ENCODE measurements at places on chromosomes 3 and 15.

- no peak for DNase-seq
These were observed 2.1 kb upstream of the IGSF10 start for GRCh38 chr3:151462991-151463390.

GRCh38 chr15:82536409-82537350, 3.6 kb downstream of the RPS17 start:
- no peak for DNase-seq

DNA sequence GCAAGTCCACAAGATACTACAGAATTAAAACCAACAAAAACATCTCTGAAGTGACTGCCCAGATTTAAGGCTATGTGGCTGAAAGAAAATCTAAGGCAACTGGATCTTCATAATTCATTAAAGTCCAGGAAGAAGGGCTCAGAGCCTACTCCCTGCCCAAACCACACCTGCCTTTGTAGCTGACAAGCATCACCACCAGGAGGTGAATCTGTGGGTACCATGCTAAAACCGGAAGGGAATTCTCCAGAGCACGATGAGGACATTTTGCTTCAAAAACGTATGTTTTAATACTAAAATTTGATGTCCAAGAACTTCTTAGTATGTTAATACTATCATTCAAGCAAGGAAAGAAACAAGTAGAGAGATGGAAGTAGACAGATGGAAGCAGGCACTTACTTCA, 495.9 kb upstream of the NECTIN3 start:
- no peak for DNase-seq

DNA sequence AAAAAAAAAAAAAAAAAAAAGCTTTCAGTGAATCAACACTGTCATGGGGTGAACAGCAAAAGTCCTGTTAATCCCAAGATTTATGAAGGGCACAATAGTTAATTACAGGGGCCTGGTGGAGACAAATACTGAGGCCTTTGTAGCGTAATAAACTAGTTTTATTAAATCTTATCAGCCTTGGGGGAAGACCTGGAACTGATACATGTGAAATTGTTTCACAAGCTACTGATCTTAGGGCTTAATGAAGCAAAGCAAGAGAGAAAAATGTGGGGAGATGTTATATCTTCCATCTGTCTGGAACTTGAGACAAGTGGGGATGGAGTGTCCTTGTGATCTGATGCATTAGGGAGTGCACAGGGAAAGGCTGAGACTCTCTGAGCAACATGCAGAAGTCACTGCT, 47.9 kb upstream of the OSBPL11 start:
- DNase-seq = no peak

- DNase-seq = no peak
These were observed 87.3 kb downstream of the FBLN2 start for GRCh38 chr3:13636186-13636585.

DNA sequence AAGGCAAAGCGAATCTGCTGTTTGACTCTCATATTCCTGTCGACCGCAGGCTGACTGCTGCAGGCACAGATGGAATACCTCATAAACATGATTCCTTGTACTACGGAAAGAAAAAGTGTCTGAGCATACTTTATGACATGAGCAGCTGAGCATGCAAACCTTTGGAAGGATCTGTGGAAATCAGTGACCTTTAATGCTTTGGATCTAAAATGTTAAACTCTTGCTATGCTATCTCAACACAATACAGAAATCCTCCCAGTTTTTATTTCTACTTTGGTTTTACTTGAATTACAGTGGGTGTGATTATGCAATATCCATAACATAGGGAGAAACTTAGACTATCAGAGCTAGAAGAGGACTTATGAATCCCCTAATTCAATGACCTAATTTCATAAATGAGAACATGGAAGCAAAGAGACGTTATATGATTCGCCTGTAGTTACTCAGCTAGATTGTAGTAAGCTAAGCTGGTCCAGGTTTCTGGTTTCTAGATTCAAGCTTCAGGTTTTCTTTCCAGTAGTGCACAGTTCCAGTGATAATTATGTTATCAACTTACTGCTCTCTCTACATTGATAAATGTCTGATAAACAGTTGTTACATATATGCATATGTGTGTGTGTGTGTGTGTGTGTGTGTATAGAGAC, 127.6 kb upstream of the GBE1 start:
- no peak for DNase-seq

DNA sequence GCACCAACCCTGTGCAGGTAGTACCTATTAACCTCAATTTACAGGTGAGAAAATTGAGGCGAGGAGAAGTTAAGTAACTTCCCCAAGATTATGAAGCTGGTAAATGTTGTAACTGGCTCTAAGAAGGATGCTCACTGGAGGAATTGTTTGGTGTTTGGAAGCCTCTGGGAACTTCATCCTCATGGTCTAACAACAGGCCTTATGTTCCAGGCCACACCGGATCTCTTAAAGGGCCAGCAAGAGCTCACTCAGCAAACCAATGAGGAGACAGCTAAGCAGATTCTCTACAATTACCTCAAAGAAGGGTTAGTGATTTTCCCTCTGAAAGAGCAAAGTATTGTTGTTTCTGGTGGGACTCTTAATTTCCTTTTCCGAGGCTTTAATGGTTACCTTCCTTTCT, 63.9 kb downstream of the CGNL1 start:
- no peak for DNase-seq

DNA sequence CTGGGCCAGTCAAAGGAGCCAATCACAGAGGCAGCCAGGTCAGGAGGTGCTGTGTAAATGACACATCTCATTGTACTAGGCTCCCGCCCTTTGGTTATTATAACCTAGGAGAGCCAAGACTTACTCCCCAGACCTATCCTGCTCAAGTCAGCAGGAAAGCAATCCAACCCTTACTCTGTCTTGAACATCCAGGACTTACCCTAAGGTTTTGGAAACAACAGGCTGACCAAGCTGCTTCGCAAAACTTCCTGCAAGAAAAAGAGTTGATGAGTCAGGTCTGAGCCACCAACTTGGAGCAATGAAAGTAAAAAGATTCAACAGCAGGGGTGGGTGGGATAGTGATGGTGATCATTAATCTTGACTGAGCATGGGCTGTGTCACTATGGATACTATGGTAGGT, 144.4 kb downstream of the MYLK start:
- DNase-seq = no peak

GRCh38 chr3:53238051-53238850, 17.6 kb downstream of the TKT start:
- DNase-seq = no peak

- DNase-seq = no peak
These were observed 112.5 kb upstream of the THBS1 start for GRCh38 chr15:39468331-39468730.

GRCh38 chr3:59425942-59426341, 376.1 kb upstream of the CFAP20DC start:
- DNase-seq = peak; percentile 37

DNA sequence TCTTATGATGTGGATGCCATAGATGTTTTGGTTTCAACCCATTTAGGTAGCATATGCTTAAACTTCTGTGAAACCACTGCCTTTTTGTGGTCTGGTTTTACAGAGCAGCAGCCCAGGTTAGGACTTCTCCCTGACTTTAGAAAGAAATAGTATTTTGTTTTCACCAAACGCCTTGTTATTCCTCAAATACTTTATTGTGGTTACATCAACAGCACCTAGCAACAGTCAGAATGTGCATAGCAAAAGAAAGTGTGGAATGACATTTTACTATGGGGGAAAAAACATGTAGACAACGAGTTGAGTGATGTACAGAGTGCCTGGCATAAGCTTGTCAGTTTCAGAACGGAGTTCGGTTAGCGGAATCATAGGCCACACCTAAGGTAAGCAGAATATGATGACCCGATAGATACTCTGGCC, 159.2 kb downstream of the TPRG1 start:
- DNase-seq = no peak

- DNase-seq = no peak
These were observed 3.2 kb downstream of the SHF start for GRCh38 chr15:45184562-45185041.

DNA sequence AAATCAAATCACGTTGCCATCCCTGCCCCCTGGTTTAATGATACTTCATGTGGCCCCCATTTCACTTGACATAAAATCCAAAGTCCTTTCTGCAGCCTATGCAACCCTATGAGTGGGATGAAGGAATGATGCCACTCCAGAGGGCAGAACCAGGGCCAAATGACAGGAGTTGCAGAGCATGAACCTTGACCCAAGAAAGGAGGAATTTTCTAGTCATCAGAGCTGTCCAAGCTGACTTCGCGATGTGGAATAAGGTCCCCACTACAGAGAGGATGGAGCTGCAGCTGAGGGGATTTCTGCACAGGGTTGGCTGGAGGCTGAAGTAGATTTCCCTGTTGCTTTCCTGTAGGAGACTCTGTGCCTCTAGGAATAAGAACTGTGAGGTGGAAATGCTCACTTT, 15.8 kb upstream of the EPHB3 start:
- DNase-seq = no peak

DNA sequence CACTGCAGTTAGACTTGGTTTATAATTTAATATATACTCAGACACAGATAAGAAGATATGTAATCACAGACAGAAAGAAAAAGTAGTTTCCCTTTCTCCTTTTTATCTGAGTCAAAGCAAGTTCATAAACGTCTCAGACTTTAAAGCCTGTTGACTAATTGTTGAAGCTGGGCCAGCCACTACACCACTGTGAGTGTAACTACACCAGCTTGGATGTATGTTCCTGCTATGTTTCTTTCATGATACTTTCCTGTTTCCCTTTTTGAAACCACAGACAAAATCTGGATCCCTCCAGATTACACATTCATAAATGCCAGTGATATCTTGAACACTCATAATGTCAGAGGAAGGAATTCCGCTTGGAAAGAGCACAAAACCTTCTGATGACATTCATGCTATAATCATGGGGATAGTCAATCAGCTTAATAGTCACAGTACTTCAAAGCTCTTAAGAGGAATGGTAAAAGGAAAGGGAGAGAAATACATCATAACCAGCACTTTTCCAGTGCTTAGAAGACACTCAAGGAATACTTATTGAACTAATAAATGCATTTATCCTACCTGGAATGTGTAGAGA, 32.0 kb downstream of the KCNMB2 start:
- DNase-seq = no peak

DNA sequence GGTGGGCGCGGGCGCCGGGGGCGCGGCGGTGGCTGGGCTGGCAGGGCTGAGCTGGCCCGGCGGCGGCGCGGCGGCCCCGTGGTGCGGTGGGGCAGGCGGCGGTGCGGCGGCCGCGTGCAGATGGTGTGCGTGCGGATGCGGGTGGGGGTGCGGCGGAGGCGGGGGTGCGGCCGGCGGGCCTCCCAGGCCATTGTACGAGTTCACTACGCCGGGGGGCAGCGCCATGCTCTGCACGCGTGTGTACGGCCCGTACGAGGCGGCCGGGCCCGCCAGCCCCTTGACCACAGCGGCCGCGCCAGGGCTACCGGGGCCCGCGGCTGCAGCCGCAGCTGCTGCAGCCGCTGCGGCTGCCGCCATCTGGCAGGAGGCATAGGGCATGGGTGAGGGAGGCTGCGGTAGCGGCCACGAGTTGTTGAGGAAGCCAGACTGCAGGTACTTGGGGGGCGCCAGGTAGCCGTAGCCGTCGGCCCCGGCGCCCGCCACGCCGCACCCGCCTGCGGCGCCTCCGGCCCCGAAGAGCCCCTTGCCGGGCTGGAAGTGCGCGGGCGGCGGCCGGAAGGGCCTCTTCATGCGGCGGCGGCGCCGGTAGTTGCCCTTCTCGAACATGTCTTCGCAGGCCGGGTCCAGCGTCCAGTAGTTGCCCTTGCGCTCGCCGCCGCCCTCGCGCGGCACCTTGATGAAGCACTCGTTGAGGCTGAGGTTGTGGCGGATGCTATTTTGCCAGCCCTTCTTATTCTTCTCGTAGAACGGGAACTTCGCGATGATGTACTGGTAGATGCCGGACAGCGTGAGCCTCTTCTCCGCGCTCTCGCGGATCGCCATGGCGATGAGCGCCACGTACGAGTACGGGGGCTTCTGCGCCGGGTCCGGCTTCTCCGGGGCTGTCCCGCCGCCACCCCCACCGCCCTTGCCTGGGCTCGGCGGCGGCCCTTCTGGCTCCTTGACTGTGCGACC, 951 bp downstream of the FOXL2 start:
- no peak for DNase-seq

- DNase-seq = no peak
These were observed 103.9 kb downstream of the FBN1 start for GRCh38 chr15:48541341-48542278.

GRCh38 chr15:87711026-87711425, 545.5 kb downstream of the NTRK3 start:
- DNase-seq = no peak

- no peak for DNase-seq
These were observed 9.4 kb upstream of the SCN5A start for GRCh38 chr3:38658841-38659240.

DNA sequence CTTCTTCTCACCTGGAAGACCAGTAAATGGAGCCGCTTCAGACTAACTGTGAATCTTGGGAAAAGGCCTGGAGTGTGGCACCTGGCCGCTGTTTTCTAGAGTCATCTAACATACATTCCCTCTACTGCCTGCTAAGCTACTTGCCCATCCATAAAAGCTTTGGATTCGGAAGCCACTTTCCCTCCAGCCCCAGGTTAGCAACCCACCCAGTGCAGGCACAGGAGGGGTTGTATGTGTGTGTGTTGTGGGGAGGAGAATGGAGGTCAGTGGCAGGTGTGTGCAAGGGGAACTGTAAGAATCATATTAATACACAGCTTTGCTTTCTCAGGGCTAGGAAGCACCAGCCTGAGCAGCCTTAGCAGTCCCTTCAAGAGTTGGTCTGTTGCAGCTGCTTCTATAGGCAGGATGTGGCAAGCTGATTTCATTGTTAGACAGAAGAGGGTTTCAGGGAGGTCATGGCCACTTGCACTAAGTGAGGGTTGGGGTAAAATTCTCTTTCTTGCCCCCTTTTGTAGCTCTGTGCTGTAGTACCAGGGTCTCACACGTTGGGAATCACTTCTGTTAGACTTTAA, 8.9 kb downstream of the NSUN3 start:
- no peak for DNase-seq

DNA sequence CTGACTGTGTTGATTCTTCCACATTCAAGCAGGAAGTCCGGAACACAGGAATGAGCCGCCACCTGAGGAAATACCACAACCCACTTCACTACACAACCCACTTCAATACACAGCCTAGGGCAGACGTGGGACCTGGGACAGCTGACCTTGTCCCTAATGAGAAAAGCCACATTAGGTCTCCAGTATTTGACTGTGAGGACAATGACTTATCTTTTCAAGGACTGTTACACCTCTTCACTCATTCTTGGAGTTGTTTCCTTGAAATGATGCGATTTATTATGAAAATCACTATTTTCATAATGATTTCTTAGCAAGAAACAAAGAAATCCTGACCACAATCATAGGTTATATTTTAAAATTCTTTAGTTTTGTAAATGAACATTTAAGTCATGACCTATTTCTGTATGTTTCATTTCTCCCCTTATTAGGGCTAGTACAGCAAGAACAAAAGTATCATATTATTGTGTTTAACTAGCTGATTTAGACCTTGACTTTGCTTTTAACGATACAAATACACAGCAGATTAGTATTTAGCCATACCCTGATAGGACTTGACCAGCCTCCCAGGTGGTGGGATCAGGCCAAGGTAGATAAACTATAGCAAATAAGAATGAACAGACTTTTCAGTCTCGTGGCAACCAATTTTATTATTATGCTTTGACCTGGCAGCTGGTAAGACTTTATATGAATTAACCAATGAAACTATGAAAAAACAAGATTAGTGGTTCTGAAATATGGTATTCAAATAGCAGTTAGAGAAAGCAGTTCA, 6.0 kb downstream of the RAB27A start:
- DNase-seq = no peak
